ENCODE measurements at places on chromosomes 7 and 10.

- no peak for DNase-seq
These were observed 184.5 kb upstream of the BMPER start for GRCh38 chr7:33720870-33721269.

GRCh38 chr10:10055656-10056442 lies 961.8 kb upstream of the CELF2 start:
- DNase-seq, result no peak

DNA sequence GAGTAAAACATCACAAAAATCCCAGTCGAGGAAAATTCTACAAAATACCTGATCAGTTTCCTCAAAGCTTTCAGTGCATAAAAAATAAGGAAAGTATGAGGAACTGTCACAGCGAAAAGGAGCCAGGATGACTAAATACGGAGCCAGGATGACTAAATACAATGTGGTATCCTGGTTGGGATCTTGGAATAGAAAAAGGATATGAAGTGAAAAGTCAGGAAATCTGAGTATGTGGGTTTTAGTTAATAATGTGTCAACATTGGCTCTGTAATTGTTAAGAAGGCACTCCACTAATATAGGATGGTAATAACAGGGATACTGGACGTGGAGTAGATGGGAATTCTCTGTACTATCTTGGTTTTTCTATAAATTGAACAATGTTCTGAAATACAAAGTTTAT lies 175.5 kb downstream of the SUGCT start:
- DNase-seq, result no peak

DNA sequence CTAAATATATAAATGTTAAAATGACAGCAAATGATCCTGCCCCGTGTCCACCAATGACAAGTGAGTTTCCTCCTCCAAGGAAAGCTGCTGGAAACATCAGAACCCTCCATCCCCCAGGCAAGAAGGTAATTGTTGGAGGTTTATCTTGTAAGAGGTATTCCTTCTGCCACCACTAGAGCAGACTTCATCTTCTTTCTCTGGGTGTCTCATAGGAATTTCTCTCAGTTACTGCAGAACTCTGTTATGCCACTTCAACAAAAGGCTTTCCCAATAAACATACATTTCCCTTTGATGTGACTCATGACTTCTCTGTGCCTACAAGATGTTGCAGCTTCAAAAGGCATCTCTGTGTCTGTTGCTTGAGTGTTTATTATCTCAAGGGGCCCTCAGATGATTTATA lies 279.1 kb downstream of the BMPER start:
- no peak for DNase-seq

DNA sequence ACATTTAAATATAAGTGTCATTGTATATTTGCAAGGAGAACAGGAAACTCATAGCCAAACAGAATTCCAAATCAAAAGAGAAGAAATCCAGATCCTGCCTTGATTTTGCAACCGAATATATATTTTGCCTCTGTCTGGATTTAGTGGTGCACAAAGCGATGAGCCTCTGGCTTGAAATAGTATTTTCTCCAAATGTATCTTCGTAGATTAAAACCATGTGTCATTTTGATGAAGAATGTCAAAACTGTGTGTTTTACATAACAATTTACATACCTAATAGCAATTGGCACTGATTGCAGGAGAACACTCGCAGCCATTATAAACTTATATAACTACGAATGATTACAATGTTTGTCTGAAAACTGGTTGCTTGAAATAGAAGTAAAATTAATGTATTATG lies 156.4 kb downstream of the ARID5B start:
- no peak for DNase-seq

DNA sequence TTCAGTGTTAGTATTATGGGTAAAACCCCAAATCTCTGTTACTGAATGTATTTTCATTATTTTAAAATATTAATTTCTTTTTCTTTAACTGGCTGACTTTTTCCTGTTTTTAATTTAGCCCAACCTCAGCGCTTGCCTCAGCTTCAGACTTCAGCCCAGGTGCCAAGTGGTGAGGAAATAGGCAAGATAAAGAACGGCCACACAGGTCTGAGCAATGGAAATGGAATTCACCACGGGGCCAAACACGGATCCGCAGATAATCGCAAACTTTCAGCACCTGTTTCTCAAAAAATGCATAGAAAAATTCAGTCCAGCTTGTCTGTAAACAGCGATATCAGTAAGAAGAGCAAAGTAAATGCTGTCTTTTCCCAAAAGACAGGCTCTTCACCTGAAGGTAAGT lies 57.5 kb downstream of the MDFIC start:
- DNase-seq, result no peak

DNA sequence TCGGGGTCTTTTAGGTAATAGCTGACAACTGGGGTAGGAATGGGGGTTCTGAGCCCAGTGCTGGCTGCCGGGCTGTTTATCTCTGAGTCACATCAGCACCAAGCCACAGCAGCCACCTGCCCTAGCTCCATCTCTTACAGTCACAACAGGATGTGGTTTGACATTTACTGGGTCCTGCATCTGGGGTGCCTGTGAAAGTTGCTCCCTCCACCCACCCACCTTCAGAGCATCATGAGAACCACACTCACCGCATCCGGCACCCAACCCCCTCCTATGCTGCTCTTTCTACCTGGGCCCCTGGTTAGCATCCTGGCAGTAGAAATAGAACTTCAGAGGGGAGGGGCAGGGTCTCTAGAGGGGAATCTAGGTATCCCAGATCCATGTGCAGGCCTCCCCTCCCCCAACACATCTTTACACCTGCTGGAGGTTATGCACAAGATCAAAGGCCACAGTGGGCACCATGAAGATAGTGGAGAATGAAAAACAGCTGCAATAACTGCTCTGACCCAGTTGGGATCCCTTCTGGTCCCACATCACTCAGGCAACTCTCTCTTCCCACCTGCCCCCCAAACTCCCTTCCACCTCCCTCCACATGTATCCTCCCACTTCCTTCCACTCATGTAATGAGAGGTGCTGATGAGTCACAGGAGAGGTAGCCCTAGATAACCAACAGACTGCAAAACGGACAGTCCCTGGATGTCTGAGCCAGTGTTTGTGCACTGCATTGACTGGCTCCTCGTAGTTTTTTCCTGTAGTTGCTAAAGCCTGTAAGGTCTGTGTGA lies 38.2 kb downstream of the PRSS2 start:
- DNase-seq, result peak; percentile 98

- DNase-seq, result no peak
These were observed 72.0 kb upstream of the ANK3 start for GRCh38 chr10:60461688-60462087.

- no peak for DNase-seq
These were observed 174.5 kb upstream of the ZMIZ1 start for GRCh38 chr10:78894089-78894840.

- no peak for DNase-seq
These were observed 84.4 kb upstream of the FAM171A1 start for GRCh38 chr10:15455456-15455855.

GRCh38 chr10:48595539-48595932 lies 9.3 kb downstream of the ARHGAP22 start:
- no peak for DNase-seq

DNA sequence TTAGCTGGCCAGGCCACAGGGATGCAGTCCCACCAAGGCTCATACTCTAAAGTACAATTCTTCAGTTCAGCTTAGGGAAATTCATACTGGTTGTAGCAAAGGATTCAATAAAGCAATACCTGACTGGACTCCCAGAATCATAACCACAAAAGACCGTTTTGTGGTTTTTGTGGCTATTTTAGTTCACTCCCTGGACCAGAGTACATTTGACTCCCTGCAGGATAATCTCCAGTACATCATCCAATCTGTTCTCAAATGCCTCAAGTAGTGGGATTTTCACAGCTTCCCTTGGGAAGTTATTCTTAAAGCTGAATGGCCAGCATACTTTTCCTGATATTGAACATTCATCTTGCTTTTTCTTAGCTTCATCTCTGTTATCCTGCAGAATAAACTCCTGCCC lies 29.3 kb upstream of the YAE1 start:
- DNase-seq, result no peak

DNA sequence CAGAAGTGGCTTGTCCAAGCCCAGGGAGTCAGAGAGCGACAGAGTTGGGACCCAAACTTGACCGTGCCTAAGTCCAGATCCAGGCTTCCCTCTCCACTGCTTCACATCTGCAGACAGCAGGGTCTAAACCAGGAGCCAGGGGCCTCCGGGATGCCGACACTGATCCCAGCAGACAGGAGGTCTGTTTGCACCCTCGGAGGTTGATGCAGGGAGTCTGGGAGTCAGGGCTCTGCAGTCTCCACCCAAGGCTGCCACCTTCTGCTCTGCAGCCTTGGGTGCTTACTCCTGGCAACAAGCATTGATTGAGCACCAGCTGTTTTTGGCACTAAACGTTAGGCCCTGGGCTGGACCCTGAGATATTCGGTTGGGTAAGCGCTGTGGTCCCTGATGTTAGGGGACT lies 21.0 kb downstream of the ELFN1 start:
- no peak for DNase-seq

DNA sequence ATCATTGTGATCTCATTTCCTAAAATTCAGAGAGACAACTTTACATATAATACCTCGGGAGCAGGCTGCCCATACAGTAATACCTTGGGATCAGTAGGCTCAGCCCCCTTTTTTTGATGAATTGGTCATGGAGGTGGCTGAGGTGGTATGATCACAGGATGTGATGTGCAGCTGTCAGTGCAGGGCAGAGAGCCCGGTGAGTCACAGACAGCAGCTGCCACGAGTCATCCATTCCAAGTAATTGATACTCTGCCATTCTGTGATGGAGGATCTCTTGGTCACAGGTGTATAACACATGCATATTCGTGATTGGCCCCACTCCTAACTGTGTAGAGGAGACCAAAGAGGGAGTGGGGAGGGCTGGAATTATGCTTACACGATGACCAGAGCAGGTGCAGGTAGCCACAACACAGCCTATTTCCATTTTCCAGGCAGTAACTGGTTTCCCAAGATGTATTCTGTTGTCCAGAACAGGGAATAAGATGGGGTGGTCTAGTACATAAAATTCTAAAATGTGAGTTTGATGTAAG lies 14.1 kb downstream of the NRCAM start:
- DNase-seq, result peak; percentile 19

DNA sequence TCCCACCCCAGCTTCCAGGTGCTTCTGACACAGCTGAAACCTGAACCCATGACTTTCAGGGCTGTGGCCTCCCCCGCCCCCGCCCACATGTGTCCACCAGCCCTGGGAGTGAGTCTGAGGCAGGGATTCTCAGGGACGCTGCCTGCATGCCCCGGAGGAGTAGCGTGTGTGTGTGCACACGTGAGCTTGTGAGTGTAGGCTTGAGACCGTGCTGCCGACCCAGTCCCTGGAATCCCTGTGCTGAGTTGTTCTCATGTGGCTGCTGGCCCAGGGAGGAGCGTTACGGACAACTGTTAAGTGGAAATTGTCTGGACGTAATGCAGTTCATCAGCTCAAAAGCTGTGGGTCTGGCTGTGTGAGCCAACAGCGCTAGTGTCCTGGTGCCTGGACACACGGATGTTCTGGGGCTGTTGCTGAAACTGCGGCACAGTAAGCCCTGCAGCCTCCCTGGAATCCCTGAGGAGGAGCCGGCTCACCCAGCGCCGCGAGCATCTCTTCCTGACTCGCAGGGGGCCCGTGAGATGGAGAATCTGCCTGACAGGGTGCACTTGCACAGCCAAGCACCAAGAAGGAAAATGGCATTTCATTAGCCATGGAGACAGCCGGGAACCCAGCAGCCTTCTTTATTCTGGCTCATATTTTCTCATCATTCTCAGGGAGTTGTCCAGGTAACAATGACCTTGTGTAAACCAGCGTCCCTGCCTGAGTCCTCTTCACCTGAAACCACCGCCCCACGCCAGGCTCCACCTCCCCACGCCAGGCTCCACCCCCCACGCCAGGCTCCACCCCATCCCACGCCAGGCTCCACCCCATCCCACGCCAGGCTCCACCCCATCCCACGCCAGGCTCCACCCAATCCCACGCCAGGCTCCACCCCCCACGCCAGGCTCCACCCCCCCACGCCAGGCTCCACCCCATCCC lies 603.9 kb downstream of the PTPRN2 start:
- DNase-seq, result no peak

DNA sequence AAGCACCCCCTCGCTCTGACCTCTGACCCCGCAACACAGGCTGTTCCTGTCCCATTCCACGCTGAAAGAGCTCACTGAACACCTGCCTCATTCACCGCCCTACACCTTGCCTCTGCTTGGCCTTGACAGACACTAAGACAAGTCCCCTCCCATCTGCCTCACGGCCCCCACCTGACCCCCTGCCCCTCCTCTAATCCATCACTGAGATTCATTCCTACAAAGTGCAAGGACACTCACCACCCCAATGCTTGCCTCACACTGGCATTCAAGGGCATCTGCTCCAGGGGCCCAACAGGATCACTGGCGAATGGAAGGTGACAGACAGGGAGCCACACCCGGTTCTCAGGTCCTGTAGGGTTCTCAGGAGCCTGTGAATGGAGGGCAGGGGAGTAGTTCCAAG lies 68.1 kb upstream of the NANOS1 start:
- DNase-seq, result no peak

DNA sequence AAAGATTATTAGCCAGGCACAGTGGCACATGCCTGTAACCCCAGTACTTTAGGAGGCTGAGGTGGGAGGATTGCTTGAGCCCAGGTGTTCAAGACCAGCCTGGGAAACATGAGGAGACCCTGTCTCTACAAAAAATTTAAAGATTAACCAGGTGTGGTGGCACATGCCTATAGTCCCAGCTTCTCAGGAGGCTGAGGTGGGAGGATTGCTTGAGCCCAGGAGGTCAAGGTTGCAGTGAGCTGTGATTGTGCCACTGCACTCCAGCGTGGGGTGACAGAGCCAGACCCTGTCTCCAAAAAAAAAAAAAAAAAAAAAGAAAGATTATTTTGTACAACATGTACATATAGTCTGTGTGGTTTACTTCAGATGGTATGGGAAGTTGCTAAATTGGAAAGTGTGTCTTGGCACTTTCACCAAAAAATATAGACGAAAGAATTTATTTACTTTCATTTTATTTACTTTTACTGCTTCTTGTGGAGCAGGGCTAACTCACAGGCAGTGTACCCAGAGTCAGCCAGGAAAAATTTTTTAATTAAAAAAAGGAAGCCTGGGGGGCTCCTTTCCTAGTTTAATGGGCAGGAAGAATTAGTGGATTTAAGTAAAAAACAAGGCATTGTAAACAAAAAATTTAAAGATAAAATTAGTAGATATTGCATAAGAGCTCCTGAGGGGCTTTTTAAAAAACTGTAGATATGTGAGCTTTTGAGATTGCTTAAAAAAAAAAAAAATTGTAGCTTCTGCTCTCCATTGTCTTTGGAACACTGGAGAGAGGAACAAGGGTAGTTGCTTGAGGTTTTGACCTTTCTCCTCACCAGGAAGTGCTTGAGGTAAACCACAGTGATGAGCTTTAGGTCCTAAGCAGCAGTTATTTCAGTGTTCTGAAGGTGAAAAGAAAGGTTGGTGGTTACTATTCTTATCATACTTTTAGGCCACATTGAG lies 44.6 kb upstream of the VDAC2 start:
- DNase-seq, result peak; percentile 70
